Mammary microvascular endothelial cell (primary cell): ENCODE measurements at places on chromosomes 7 and 10. TPM values are rescaled to one million over a fixed set of nuclear protein-coding genes. Genes with fewer than 3 reads are reported as not detected.

Gene OPN1SW
- not detected in 2 replicates for total RNA-seq

Gene TAS2R41
- total RNA-seq: not detected in 2 replicates

Gene CHN2
- total RNA-seq: 0.67 and 2.7 TPM in 2 replicates

Gene TRPV5
- not detected in 2 replicates for total RNA-seq

Gene SGCE
- 28.1 and 31.9 TPM in 2 replicates for total RNA-seq

Gene MOGAT3
- total RNA-seq: not detected in 2 replicates

Gene NUTM2D
- total RNA-seq: 1.9 and 4.1 TPM in 2 replicates

Gene CRPPA
- 1.4 TPM in 2 replicates for total RNA-seq

Gene PALD1
- 31.8 and 32.5 TPM in 2 replicates for total RNA-seq

Gene GIMAP7
- total RNA-seq: 20.4 and 26.2 TPM in 2 replicates

Gene OR2A12
- not detected in 2 replicates for total RNA-seq

Gene SKIDA1
- 0.47 and 0.69 TPM in 2 replicates for total RNA-seq

Gene PRLHR
- total RNA-seq: not detected in 2 replicates

Gene GIMAP8
- 16.7 and 18.3 TPM in 2 replicates for total RNA-seq

Gene GIMAP4
- total RNA-seq: 62.7 and 64.1 TPM in 2 replicates

Gene CUBN
- 2.0 and 6.8 TPM in 2 replicates for total RNA-seq

Gene FRMD4A
- total RNA-seq: 66.2 and 75.3 TPM in 2 replicates

Gene CADPS2
- total RNA-seq: 32.0 and 35.9 TPM in 2 replicates

Gene GRID2IP
- not detected in 2 replicates for total RNA-seq

Gene TRUB1
- 20.0 and 21.2 TPM in 2 replicates for total RNA-seq

Gene ITGB1
- total RNA-seq: 1,102 and 1,104 TPM in 2 replicates

Gene MRLN
- total RNA-seq: not detected in 2 replicates

Gene ANKRD61
- total RNA-seq: 0.20 and 0.40 TPM in 2 replicates

Gene NOLC1
- 74.6 and 79.2 TPM in 2 replicates for total RNA-seq

Gene CDH23
- total RNA-seq: not detected in 2 replicates

Gene LAMB1
- 235 and 248 TPM in 2 replicates for total RNA-seq

Gene SPDYE2B
- not detected in 2 replicates for total RNA-seq

Gene GNGT1
- total RNA-seq: not detected in 2 replicates

Gene PAX2
- not detected in 2 replicates for total RNA-seq
